Renal pelvis (tissue), 12 donors: ENCODE measurements at places on chromosomes 7 and 10.

DNA sequence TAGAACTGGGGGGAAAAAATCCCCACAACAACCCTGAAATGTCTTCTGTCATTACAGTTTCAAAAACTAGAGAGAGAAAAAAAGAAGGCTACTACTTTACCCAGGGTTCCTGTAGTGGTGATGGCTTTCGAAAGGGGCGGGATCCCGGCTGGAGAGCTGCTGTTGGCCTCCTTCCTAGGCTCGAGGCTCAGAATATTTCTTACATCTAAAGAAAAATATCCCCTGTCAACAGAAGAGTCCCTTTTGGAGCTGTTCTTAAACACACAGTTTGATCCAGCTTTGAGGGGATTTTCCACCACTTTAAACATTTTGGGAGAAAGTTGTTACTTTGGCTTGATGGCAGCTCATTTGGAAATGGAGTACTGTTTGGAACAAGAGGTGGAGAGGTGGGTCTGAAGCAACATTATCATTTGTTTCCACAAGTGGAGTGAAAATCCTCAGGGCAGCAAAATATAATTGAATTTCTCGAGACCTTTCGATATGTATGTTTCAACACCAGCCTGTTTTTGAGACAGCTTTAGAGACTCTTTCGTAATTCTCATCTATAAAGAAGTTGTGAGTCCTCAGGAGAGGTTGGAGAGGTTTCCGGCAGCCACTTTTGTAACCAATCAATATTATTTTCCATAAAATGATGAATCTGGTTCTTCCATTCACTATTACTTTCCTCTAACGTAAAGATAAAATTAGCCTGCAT lies 5.1 kb downstream of the HOXA13 start:
- DNase-seq, result no peak

GRCh38 chr7:137962875-137963507 lies 38.9 kb downstream of the CREB3L2 start:
- no peak for DNase-seq

- DNase-seq, result no peak
These were observed 275.1 kb upstream of the KLF14 start for GRCh38 chr7:131008840-131009711.

- DNase-seq, result no peak
These were observed 9.1 kb upstream of the XPNPEP1 start for GRCh38 chr10:109932391-109932790.

DNA sequence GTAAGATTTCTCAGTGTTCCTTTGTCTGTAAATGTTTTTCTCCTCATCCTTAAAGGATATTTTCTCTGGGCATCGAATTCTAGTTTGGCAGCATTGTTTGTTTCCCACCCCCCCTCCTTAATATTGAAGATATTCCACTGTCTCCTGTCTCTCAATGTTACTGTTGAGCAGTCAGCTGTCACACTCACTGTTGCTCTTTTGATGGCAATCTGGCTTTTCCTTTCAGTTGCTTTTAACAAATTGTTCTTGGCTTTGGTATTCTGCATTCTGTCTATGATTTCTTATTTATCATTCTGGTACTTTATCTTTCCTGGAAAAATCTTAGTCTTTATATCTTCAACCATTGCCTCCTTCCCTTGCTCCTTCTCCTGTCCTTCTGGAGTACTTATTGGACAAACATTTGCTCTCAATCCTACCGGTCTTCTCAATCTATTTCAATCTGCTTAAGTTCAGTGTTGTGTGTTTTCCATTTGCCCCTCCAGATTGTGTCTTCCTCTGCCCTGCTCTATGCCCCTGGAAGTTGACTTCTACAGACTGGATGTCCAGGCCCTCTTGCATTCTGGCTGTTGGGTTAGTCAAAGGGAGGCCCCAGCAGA lies 9.3 kb upstream of the GTPBP4 start:
- no peak for DNase-seq

GRCh38 chr10:13629116-13629515 lies 42.4 kb downstream of the PRPF18 start:
- DNase-seq, result no peak

- no peak for DNase-seq
These were observed 46.3 kb downstream of the TAS2R16 start for GRCh38 chr7:122949186-122949585.

DNA sequence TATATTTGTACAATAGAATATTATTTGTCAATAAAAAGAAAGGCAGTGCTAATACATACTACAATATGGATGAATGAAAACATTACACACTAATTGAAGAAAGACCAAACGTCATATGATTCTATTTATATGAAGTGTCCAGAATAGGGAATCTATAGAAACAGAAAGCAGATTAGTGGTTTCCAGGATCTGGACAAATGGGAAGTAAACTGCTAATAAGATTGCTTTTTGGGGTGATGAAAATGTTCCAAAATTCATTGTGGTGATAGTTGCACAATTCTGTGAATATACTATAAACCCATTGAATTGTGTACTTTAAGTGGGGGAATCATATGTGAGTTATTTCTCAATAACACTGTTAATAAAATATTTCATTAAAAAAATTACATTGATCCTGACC lies 78.2 kb upstream of the IFRD1 start:
- DNase-seq, result no peak

DNA sequence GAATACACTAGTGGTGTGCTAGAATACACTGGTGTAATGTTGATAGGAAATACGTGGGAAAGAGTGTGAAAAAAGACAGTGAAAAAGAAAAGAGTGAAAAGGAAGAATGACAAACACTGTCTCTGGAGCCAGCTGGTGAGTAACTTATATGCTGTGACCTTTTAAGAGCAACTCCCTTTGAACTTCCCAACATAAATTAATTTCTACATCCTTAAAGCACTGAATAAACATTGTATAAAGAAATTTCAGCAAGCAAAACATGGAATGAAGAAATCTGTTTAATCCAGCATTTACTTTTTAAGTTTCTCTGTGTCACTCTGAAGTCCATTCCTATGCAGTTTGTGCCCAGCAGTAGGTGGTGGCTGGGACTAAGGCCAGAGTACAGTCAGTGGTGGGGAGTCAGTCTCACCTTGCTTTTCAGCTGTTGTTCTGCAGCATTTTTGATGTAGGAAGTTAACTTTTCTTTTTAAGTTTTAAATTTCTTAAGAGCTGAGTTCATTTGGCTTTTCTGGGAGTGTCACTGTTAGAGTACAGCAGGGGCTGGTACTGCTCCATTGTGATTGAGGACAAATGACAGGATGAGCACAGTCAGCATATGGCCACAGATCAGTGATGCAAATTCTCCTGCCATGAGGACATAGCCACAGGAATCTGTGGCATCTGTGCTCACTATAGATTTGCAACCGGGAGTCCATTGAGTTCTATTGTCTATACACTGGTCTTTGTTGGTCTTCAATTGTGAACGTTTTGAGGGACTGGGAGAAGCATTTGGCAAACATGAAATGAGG lies 321.8 kb downstream of the ZNF248 start:
- no peak for DNase-seq

- DNase-seq, result no peak
These were observed 46.9 kb upstream of the WIPI2 start for GRCh38 chr7:5143106-5143505.

DNA sequence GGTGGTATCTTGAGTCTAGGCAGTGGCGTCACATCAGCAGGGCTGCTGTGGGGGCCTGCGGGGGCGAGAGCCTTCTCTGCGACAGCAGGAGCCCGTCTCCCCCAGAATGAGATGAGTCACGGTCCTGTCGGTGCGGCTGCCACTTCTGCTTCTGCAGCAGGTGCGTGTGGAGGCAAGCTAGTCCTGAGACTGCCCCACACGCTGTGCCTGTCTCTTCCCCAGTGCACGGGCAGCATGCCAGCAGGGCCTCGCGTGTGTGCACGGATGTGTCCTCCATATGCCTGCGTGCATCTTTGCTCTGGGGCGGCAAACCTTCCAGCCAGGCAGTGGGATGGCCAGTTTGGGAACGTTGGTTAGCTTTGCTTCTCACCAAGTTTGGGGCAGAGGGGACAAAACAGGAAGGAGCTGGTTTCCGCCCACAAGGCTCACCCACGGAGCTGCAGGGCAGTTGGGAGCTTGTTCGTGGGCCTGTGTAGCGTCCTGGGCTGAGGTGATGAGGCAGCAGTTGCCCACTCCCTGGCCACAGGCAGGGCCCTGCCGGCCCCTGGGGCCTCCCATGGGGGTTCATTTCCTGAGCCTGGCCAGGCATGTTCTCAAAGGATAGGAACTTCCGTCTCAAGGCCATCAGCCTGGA lies 60.8 kb upstream of the PPIF start:
- DNase-seq, result no peak

DNA sequence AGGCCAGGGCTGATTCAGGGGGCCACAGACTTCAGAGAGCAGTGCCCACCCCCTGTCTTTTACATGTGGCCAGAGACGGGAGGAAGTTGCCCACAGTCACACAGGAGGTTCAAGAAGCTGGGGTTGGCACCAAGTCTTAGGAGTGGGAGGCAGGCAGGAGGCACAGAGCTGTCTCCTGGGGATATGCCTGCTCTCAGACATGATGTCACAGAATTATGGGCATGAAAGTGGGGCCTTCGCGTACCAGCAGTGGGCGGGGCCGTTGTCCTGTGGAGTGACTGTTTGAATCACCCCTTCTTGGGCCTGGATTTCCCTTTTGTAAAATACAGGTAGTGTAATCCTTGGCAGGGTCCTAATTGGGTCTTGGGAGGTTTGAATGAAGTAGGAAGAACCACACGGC lies 81.2 kb upstream of the PPIF start:
- DNase-seq, result no peak

- no peak for DNase-seq
These were observed 38.1 kb upstream of the HBP1 start for GRCh38 chr7:107130487-107131220.

- DNase-seq, result no peak
These were observed 82.1 kb downstream of the SLC37A3 start for GRCh38 chr7:140316165-140316661.

- peak; percentile 95 for DNase-seq
These were observed 33.2 kb downstream of the WBP1L start for GRCh38 chr10:102776779-102777456.

- DNase-seq, result no peak
These were observed 3.4 kb downstream of the BICC1 start for GRCh38 chr10:58516119-58516518.

DNA sequence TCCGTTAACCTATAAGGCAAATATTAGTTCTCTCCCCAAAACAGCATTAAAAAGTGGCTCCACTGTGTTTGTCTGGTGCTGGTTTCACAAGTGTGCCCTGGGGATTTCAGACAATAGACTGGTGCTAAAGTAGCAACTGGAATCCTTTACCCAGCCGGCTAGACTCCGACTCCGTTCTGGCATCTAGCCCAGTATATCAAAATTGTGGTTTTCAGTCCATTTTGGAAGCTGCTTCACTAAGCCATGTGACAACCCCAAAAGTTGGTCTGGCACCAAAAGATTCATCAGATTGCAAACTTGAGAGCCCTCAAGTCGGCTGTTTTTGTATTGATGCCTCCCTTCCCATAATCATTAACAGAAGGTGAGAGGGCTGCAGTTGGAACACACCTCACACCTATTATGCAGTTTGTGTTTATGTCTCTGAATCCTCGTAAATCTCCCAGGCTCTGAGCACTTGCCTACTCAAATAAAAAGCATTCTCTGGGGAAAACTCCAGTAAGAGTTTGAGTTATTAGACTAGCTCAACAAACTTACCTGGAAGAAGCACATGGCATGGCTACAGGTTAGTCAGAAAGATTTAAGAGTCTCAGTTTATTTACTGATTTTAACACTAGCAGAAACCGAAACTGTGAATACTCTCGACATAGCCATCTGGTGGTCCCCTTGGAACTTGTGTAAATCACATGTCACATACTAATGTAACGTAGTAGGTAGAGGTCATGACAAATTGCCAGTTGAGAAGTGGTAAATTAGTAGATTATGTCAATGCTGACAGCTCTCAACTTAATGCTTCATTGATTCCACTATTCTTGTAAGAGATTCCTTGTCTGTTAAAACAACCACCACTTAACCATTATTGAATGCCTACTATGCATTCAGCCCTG lies 14.8 kb upstream of the WNT16 start:
- peak; percentile 20 for DNase-seq

- DNase-seq, result no peak
These were observed 3.1 kb downstream of the RASGEF1A start for GRCh38 chr10:43263551-43264343.

DNA sequence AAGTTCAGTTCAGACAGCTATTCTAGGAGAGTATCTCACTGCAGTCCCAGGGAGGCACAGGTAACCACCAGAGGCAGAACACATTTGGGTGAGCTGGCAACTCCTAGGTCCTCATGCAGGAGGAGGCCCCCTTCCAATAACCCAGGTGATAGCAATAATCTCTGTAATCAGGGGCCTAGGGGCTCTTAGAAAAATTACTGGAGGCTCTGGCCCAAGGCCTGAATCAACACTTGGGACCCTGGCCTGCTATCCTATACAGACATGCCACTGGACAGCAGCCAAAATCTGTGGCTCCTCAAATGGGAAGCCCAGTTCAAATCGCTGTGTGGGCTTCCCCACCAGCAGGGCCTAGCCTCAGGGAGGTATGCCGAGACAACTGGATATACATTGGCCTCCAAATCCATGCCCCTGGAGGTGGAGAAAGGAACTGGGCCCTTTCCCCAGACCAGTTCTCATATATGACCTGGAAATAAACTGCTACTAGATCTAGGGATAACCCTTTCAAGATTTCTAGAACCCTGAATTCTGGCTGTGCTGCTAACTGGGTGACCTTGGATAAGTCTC lies 1.6 kb downstream of the AVPI1 start:
- DNase-seq, result no peak

- DNase-seq, result no peak
These were observed 334.3 kb upstream of the SEMA3A start for GRCh38 chr7:84528756-84529479.

DNA sequence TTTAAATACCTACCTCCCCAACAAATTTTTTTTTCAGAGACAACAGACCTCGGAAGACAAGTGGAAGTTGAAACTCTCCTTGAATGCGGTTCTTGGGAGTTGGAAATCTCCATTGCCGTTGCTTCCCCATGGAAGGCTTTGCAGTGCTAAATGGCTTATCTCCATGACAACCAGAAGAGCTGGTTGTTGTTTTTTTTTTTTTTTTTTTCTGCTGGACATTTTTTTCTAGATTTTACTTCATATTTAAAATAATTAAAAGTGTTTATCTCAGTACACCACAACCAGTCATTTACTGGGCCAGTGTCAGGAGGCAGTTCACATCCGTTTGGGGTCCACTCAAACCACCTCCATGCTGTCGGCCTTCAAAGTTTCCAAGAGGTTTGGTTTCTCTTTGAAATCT lies 348.5 kb upstream of the PRKCQ start:
- DNase-seq, result no peak

- no peak for DNase-seq
These were observed 57.0 kb downstream of the SHTN1 start for GRCh38 chr10:116947841-116948529.

DNA sequence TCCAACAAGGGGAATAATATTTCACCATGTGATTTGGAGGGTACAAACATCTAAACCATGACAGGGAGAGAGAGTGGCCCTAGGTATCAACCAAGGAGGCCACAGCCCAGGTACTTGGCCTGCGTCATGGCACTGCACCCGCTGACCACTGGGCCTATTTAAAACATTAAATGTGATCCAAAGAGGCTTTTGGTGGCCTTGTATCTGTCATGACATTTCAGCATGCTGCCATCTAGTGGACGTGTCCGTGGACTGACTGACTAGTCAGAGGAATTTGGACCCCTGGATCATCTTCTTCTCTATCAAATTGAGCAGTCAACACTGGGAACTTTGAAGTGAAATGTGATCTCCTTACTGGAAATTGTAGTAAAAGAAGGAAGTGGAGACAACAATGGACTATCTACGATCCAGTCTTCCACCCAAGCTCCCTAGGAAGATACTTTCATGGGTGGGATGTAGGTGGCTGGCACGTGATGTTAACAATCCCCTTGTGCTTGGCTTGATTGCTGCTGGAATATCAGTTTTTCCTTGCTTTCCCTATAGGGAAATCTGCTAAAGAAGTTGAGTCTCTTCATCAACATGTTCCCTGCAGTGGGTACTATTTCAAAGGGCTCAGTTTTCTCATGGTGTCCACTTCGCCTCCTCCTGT lies 24.6 kb upstream of the ITGA8 start:
- no peak for DNase-seq
